Islet precursor cell (in vitro differentiated cells): ENCODE measurements at places on chromosomes 16 and 17.

- DNase-seq, result no peak
Observed at GRCh38 chr16:56330476-56330875, 94.9 kb downstream of the AMFR start.

DNA sequence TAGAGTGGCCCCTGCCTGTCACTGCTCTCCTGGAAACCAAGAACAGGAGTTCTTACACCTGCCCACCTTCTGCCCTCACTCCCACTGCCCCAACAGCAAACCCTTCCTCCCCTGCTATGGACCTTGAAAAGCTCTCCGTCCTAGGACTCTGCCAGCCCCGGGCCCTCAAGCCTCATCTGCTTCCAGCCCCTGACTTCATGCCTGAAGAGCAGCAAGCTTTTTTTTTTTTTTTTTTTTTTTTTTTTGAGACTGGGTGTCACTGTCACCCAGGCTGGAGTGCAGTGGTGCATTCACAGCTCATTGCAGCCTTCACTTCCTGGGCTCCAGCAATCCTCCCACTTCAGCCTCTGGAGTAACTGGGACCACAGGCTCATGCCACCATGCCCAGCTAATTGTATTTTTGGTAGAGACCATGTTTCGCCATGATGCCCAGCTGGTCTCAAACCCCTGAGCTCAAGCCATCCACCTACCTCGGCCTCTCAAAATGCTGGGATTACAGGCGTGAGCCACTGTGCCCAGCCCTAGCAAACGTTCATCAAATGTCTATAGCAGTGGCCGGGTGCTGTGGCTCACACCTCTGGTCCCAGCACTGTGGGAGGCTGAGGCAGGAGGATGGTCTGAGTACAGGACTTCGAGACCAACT, 16.9 kb downstream of the CARHSP1 start:
- no peak for DNase-seq

DNA sequence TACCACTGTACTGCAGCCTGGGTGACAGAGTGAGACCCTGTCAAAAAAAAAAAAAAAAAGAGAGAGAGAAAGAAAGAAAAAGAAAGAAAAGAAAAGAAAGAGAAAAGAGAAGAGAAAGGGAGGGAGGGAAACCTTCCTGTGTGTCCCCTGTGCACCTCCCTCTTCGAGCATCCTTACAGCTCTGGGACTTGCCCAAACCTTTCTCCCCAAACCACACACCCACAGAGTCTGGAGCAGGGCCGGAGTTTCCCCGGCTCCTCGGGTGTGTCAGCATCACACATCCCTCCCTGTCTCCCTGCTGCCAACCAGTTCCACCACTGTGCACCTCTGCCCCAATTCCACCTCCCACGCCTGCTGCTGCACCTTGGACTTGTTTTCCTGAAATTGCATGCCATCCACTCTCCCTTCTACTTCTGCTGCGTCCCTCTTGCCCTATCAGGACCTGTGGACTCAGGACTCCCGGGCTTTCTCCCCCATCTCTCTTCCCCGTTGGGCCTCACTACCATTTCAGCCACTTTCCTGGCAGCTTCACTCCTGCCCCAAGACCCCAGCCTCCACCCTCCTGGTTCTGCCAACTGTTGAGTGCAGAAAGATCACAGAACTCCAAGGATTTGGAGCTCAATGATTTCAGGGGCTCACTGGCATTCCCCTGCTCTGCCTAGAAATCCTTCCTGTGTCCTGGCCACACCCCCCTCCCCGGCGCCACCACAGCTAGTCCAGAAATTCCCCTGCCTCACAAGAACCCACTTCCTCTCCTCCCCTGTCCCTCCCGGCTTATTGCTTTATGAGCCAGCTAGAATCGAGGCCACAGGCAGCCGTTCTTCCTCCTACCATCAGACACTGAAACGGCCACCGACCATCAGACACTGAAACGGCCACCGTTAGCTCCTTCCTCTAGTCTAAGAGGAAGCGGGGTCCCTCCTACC, 3.7 kb upstream of the CDK3 start:
- peak; percentile 90 for DNase-seq

GRCh38 chr17:49819138-49819537, 28.7 kb downstream of the TAC4 start:
- DNase-seq, result no peak

GRCh38 chr17:2243953-2244352, 59.6 kb downstream of the SMG6 start:
- DNase-seq, result no peak

- DNase-seq, result no peak
Observed at GRCh38 chr16:78805556-78805955, 706.1 kb downstream of the WWOX start.
